ENCODE measurements at places on chromosomes 5 and 9. TPM values are rescaled to one million over a fixed set of nuclear protein-coding genes. Genes with fewer than 3 reads are reported as not detected.

FAM81B gene
- not detected for total RNA-seq

PELO gene
- 45.3 TPM for total RNA-seq

BICD2 gene
- total RNA-seq, result 26.3 TPM

RFESD gene
- total RNA-seq, result 0.36 TPM

DDX4 gene
- not detected for total RNA-seq

PCA3 gene
- not detected for total RNA-seq

F2RL2 gene
- not detected for total RNA-seq

DNA sequence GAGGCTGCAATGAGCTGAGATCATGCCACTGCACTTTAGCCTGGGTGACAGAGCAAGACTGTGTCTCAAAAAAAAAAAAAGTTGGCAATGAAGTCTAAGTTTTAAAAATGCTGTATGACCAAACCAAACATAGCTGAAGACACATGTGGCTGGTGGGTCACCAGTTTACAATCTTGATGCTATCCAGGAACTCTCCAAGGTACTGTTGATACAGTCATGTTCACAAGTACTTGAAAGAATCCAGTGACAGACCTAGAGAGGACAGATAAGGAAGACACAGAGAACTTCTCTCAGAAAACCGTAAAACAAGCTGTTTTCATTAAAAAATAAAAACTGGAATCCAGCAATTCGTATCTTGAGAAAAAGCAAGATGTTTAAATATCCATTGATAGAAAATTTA is 95.7 kb downstream of the ACTBL2 start:
- H3K4me3 ChIP-seq, result no peak overlapping the region
- H3K36me3 ChIP-seq, result no peaks in the 10 kb centered on the region
- H3K27me3 ChIP-seq, result no peaks in the 10 kb centered on the region
- peaks cover 14% of the 10 kb centered on the region for H3K4me1 ChIP-seq
- no peak overlapping the region for H3K27ac ChIP-seq

DNA sequence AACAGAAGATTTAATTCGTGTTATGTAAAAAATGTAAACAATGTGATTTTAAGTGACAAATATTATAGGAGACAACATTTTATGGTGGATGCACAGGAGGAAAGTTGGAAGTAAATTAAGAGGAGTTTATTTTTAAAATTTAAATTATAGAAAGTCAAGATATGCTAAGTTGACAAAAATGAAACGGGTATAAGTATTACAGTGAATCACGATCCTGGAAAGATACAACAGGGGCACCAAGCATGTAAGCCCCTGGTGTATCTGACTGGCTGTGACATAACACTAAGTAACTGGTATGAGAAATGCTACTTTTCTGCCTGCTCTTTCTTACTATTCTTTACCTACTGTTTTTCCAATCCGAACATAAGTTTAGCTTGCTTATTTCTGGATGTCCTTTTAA is 419.8 kb upstream of the CHD1 start:
- no peak for DNase-seq
- H3K4me3 ChIP-seq, result peak overlapping the region; percentile 36
- no peaks in the 10 kb centered on the region for H3K27me3 ChIP-seq
- no peaks in the 10 kb centered on the region for H3K36me3 ChIP-seq
- H3K27ac ChIP-seq, result no peak overlapping the region

- H3K27ac ChIP-seq, result no peak overlapping the region
- no peaks in the 10 kb centered on the region for H3K36me3 ChIP-seq
- no peaks in the 10 kb centered on the region for H3K27me3 ChIP-seq
- H3K4me1 ChIP-seq, result peaks cover 34% of the 10 kb centered on the region
- DNase-seq, result peak; percentile 14
- peak overlapping the region; percentile 98 for H3K4me3 ChIP-seq
Observed at GRCh38 chr9:125747765-125748445, 732 bp downstream of the PBX3 start.

DNA sequence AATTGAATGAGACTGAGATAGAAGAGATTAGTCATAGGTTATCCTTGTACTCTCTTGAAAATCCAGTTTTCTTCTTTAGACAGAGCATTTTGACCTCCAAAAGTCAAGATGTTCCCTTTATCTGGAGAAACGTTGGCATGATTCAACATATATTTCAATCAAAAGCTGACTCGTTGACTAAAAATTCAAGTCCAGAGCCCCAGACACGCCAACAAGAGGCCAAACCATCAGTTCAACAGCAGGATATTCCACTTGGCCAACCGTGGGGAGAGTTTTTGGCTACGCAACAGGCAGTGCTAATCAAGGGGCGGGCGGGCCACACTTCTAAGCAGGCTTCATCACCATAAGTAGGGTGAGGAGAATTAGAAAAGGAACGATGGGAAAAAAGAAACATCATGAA is 119.1 kb downstream of the SLIT3 start:
- H3K27me3 ChIP-seq, result peaks cover 16% of the 10 kb centered on the region
- H3K27ac ChIP-seq, result no peak overlapping the region
- H3K4me3 ChIP-seq, result no peak overlapping the region
- no peaks in the 10 kb centered on the region for H3K36me3 ChIP-seq

DNA sequence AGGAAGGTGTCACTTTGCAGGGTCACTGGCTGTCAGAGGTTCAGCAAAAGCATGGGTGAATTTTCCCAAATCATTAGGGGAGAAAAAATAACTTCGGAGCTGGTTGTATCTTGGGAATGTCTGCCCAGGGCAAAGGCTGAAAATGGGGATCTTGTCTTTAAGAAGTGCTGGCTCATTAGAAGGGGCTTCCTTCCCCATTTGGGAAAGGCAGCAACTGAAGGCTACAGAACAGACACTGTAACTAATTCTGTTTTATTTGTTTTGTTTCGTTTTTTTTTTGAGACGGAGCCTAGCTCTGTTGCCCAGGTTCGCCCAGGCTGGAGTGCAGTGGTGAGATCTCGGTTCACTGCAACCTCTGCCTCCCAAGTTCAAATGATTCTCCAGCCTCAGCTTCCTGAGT is 70.3 kb upstream of the PCA3 start:
- H3K36me3 ChIP-seq, result no peaks in the 10 kb centered on the region
- H3K4me3 ChIP-seq, result no peak overlapping the region
- H3K27ac ChIP-seq, result no peak overlapping the region

DNA sequence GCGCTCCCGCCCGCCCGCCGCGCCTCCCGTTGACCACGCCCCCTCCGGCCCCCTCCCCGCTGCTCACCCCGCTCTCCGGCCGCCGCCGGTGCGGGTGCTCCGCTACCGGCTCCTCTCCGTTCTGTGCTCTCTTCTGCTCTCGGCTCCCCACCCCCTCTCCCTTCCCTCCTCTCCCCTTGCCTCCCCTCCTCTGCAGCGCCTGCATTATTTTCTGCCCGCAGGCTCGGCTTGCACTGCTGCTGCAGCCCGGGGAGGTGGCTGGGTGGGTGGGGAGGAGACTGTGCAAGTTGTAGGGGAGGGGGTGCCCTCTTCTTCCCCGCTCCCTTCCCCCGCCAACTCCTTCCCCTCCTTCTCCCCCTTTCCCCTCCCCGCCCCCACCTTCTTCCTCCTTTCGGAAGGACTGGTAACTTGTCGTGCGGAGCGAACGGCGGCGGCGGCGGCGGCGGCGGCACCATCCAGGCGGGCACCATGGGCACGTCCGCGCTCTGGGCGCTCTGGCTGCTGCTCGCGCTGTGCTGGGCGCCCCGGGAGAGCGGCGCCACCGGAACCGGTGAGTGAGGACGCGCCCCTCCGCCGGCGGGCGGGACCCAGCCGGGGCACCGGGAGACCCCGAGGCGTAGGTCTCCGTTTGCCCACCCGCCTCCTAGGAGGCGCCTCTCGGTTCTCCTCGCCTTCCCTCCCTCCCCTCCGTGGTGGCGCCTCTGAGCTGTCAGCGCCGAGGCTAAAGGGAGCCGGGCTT is at the start of gene VLDLR:
TSS of gene VLDLR (plus strand) at position 66 of the 739 bp plus-strand sequence. CDS start at position 469, 403 bp downstream.
- peak within 1 kb of the TSS; percentile 67 for H3K4me3 ChIP-seq
- no peaks in the 10 kb centered on the region for H3K36me3 ChIP-seq
- 0 out of 2 replicates have a peak, but pooled peaks cover 3% of the 10 kb centered on the region for H3K27me3 ChIP-seq
- H3K4me1 ChIP-seq, result no peaks in the 10 kb centered on the region
- DNase-seq, result no peak

DNA sequence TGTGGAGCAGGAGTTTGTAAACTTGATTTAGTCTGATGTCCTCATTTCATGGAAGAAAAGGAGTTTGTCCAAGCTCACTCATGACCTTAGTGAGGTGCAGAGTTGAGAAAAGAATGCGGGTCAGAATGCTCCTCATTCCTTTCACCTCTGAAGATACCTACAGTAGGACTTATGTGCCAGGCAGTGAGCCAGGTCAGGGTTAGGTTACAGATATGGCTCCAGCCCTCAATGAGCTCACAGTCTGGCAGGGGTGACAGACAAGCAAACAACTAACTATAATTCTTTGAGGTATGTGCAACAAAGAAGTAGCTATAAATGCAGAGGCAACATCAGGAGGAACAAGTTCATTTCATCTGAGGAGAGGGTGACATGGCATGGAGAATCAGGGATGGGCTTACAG is 102.5 kb downstream of the SPATA31D1 start:
- no peaks in the 10 kb centered on the region for H3K27me3 ChIP-seq
- H3K4me1 ChIP-seq, result no peaks in the 10 kb centered on the region
- no peak overlapping the region for H3K27ac ChIP-seq
- no peak for DNase-seq
- H3K4me3 ChIP-seq, result no peak overlapping the region
- H3K36me3 ChIP-seq, result no peaks in the 10 kb centered on the region

All from PC-3 (cell line).